ENCODE measurements at places on chromosomes 2 and 18.

DNA sequence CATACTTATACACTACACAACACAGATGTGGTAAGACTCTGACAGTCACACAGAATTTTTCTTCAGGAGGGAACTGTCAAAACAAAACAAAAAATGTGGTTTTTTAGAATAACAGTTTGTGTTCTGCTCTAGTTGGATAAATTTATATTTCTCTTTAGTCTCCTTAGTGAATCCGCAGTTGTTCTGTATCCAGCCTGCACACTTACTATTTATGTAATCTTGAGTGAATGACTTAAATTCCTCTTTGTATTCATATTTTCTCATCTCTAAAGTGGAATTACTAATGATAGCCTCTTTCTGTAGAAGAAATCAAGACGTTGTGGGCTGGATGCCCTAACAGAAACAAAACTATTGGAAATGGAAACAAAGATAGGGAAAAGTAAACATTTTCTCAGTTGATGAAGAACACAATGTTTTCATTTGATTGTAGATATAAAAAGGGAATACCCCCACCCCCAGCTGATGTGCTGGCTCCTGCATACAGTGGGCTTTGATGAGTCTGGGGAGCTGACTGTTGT lies 375.2 kb downstream of the TRIB2 start:
- no peak for DNase-seq

GRCh38 chr2:163417596-163418337 lies 318.0 kb downstream of the FIGN start:
- DNase-seq: no peak

GRCh38 chr2:180416627-180417026 lies 409.5 kb upstream of the CWC22 start:
- no peak for DNase-seq

GRCh38 chr2:60499651-60500265 lies 53.7 kb downstream of the BCL11A start:
- no peak for DNase-seq
